ENCODE measurements at places on chromosomes 11 and 22. TPM values are rescaled to one million over a fixed set of nuclear protein-coding genes. Genes with fewer than 3 reads are reported as not detected.

The ANO1 gene
- 32.7 TPM for total RNA-seq

The LRRC32 gene
- 117 TPM for total RNA-seq

The CSNK2A3 gene
- not detected for total RNA-seq

The NXPE1 gene
- not detected for total RNA-seq

The MOV10L1 gene
- total RNA-seq: not detected

The HMOX1 gene
- total RNA-seq: 2.2 TPM

The CEP126 gene
- total RNA-seq: 3.3 TPM

The KRTAP5-4 gene
- not detected for total RNA-seq

The APOBEC3F gene
- total RNA-seq: 0.89 TPM

The FXYD2 gene
- not detected for total RNA-seq

The SNX32 gene
- not detected for total RNA-seq

The PGA5 gene
- total RNA-seq: 5,713 TPM

The THY1 gene
- 11.0 TPM for total RNA-seq

The PLAAT2 gene
- total RNA-seq: not detected

The OR2AT4 gene
- total RNA-seq: not detected
